ENCODE measurements at places on chromosomes 1 and 21. TPM values are rescaled to one million over a fixed set of nuclear protein-coding genes. Genes with fewer than 3 reads are reported as not detected.

Gene TMCO4
- total RNA-seq = 13.7 TPM

Gene FAM43B
- under 0.01 TPM for total RNA-seq

Gene CELA2B
- not detected for total RNA-seq

Gene RBM11
- not detected for total RNA-seq

Gene HOOK1
- total RNA-seq = not detected

Gene ANKRD35
- total RNA-seq = 2.9 TPM

Gene NUDT4B
- total RNA-seq = 5.5 TPM

Gene ATP1A4
- not detected for total RNA-seq

Gene TRAPPC10
- total RNA-seq = 9.9 TPM

Gene THEM5
- not detected for total RNA-seq

Gene PSMG1
- 30.1 TPM for total RNA-seq

Gene ATF3
- total RNA-seq = 4.4 TPM

Gene STIL
- total RNA-seq = 2.4 TPM

Gene SRSF11
- total RNA-seq = 115 TPM

Gene ASTN1
- total RNA-seq = under 0.01 TPM

Gene RABGGTB
- total RNA-seq = 50.3 TPM

Gene KCNJ15
- total RNA-seq = 0.16 TPM

Gene ETV3L
- not detected for total RNA-seq

Gene FAM110D
- not detected for total RNA-seq

Gene UBE2U
- total RNA-seq = not detected

Gene KCNN3
- total RNA-seq = not detected

Gene GBP2
- 87.7 TPM for total RNA-seq

Gene PSMB4
- 318 TPM for total RNA-seq

Gene CNIH3
- total RNA-seq = 25.0 TPM

Gene INTS3
- total RNA-seq = 32.1 TPM
